ENCODE measurements at places on chromosomes 6 and 20. TPM values are rescaled to one million over a fixed set of nuclear protein-coding genes. Genes with fewer than 3 reads are reported as not detected.

DNA sequence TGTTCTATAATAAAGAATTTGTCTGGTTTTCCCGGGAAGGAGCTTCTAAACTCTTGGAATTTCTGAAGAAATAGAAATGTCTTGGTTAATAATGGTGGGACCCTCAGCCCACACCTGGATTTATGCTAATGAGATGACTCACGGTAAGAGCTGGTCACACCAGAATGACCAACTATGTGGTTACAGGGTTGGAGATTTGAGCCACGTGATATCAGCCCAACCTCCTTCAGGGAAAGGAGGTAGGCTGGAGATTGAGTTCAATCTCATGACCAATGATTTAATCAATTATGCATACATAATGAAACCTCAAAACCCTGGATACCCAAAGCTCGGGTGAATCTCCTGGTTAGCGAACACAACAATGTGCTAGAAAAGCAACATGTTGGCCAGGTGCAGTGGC is 22.1 kb upstream of the CDKN1A start:
- DNase-seq: no peak

Gene CBLN4
- not detected for polyA plus RNA-seq

DNA sequence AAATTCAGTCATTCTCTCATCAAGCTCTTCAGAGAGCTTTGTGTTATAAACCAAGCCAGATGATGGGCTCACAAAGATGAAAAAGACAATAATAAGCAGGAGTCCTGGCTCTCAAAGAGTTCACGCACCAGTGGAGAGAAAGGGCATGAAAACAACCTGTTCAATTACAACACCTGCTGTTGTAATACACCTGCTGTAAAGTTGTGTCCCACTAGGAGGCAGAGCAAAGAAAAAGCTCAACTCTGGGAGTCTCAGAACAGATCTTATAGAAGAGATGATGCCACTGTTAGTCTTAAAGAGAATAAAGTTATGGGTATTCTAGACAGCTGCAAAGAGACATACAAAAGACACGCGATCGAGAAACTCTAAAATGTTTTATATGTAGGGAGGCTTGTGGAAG is 100.6 kb downstream of the DCDC2 start:
- DNase-seq: no peak

DNA sequence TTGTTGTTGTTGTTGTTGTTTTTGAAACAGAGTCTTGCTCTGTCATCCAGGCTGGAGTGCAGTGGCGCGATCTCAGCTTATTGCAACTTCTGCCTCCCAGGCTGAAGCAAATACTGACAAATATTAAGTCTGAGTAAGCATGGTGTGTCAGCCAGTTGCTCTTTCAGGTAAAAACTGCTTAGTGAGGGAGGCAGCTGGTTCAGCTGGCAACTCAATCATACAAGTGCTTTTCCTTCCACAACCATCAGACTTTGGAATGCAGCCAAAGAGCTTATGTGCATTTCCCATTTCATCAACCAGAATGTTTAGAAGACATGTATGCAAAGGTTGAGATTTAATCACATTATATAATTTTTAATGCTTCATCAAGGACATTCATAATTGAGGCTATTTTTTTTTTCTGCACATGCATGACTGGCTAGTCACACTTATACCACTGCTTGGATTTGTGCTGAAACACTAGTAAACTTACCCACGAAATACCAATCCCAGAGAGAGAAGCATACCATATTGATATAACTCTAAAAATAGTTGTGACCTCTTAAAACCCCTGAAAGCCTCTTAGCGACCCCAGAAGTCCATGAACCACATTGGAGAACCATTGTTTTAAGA is 56.0 kb downstream of the CLIC5 start:
- peak; percentile 24 for DNase-seq

- DNase-seq: no peak
Observed at GRCh38 chr6:26017632-26017966, 55.0 kb downstream of the TRIM38 start.

- no peak for DNase-seq
Observed at GRCh38 chr6:151205721-151206600, 33.8 kb upstream of the AKAP12 start.

DNA sequence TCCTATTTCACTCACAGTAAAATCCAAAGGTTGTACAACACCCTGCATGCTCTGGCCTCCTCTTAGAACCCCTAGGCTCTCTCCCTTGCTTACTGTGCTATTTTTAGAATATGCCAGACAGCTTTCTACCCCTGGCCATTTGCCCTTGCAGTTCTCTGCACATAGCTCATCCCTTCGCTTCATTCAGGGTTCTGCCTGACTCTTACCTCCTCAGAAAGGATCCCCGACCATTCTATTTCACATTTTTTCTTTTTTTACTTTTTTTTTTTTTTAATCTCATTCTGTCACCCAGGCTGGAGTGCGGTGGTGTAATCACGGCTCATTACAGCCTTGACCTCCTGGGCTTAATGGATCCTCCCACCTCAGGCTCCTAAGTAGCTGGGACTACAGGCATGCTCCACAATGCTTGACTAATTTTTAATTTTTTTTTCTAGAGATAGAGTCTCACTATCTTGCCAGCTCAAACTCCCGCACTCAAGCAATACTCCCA is 33.6 kb downstream of the COMMD7 start:
- no peak for DNase-seq

Gene HTR1E
- not detected for polyA plus RNA-seq

DNA sequence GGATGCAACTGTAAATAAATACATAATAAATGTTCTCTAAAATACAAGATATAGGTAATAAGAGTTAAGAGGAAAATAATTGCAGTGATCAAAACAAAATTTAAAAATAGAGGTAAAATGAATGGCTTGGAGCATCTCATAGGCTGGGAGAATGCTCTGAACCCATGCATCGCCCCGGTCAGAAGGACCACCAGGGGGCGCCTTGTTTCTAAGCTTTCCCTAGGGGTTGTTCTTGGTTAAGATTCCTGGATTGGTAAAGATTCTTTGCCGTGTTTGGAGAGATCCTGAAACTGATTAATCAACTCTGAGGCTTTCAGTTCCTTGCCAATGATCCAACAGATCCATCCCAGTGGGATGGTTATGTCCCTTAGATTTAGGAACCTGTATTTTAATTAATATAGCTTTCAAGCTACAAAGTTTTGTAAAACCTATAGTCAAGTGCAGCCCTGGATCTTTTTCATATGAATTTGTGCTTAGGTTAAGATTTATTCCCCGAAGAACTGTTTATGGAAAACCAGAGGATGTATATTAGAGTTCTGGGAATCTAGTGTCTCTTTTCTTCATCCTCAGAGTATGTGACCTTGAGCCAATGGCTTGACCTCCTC is 45.3 kb upstream of the PRELID3B start:
- no peak for DNase-seq

DNA sequence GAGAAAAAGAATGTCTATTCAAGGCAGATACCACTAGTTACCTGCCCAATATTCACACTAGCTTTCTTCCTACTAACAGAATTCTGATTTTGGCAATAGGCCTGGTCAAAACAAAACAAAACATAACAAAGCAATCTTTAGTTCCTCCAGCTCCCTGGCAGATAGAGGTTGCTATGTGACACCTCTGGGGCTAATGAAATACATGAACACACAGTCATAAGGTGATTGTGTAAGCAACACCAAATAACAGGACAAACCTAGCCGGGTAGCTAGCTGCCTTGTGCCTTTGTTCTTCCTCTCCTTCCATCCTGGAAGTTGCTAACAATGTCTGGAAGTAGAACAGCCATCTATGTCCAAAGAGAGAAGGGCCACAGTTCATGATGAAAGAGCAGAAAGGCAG is 6.0 kb upstream of the HMGN3 start:
- no peak for DNase-seq

GRCh38 chr6:153616506-153616905 is 422.5 kb upstream of the OPRM1 start:
- DNase-seq: no peak

GRCh38 chr6:147204060-147204785 is at the start of gene STXBP5:
Gene STXBP5 (plus strand): TSS chr6:147204417. CDS start chr6:147204533, 116 bp downstream.
- no peak for DNase-seq

Gene BMP2
- 0.07 TPM for polyA plus RNA-seq

DNA sequence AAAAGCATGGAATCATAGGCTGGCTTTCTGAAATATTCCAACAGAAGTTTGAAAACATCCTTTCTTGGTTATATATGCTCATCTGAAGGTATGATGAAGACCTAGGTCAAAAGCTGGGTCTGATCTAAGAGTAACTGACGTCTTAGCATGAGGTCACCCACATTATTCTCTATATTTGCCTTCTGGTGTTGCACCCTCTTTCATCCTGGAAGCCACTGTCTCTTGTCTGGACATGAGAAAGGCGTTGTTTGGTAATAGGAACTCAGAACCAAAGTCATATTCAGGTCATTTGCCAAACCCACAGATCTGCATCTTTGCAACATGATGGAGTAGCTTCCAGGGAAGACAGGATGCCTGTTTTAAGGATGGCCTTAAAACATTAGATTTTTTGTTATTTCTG is 17.6 kb downstream of the GABRR1 start:
- DNase-seq: no peak

GRCh38 chr20:58900397-58900796 is 47.9 kb downstream of the GNAS start:
- DNase-seq: no peak

- DNase-seq: peak; percentile 84
Observed at GRCh38 chr6:134288538-134289203, 29.2 kb downstream of the SGK1 start.

DNA sequence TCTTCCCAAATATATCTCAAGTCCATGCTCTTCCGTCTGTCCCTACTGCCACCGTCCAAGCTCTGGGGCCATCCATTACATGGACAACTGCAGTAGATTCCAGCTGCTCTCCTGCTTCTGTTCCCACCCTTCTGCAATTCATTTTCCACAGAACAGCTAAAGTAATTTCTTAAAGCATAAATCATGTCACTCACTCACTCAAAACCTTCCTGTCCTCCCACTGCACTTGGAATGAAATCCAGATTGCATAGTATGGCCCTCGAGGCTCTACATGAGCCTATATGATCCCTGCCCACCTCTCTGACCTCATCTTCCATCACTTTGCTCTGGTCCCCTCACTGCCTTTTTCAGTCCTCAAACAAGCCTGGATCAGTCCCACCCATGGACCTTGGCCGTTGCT is 10.9 kb downstream of the PHACTR2 start:
- DNase-seq: no peak

Gene SPEF1
- 0.07 TPM for polyA plus RNA-seq

Gene C6orf52
- polyA plus RNA-seq: 0.28 TPM

Gene MARCKS
- 118 TPM for polyA plus RNA-seq

DNA sequence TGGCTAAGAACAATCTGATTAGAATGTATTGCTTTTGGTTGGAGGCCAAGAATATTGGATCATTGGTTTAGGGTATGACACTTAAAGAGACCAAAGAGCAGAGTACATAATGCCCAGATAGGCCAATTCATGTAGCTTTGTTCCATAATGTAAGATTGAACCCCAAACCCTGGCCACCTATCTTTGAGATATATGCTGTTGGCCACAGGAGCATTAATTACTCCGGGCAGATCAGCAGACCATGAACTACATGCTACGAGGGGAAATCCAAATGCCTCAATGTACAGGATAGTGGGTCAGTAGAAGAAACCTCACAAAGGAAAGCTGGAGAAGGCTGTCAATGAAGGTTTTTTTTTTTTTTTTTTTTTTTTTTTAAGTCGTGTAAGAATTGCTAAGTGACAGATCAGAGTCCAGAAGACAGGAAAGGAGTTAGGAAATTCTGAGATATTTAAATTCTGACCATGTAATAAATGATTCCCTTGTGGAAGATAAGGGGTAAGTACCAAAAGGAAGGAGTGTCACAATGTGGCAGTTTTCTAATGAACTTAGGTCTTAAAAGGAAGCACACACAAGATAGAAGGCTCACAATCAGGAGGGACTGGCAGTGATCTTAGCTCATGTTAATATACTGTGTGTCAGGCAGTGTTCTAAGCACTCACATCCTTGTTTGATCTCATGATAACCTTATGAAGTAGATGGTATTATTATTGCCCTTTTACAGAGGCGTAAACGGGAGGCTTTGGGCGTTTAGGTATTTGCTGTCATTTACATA is 61.4 kb downstream of the CARMIL1 start:
- no peak for DNase-seq

- peak; percentile 77 for DNase-seq
Observed at GRCh38 chr6:80457439-80457933, 351.0 kb downstream of the BCKDHB start.

GRCh38 chr6:4948781-4949450 is 54.9 kb downstream of the RPP40 start:
- DNase-seq: no peak

- no peak for DNase-seq
Observed at GRCh38 chr20:33015114-33015484, 7.6 kb downstream of the BPIFB2 start.

DNA sequence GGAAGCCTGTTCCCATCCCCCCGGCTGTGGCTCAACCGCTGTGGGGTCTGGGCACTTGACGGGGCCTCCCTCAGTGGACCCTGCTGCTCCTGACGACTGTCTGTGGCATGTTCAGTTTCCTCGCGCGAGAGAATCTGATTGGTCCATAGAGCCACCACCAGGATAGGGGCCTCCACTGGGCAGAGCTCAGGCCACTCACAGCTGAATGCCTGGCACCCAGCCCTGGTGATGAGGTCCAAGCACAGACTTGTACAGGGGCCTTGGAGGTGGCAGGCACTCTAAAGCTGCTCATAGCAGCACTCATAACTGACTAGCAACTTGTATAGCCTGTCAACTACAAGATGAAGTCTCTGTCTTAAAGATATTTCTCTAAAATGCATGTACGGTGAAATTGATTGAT is 368.1 kb downstream of the NRN1 start:
- no peak for DNase-seq

DNA sequence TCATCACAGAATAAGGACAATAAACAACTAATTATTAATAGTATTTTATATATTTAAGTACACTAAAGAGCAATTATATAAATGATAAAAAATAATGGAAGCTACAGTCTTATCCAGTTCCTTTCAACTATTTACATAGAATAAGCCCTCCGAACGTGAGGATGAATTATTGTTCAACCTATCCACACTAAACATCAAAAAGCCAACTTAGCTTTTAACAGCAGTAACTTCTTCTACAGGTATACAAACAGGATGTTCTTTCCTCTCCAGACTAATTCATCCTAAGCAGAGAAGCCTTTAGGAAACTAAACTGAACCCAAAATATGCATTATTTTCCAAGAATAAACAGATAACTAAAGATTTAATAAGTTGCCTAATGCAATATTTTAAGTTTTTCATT is 2.3 kb downstream of the FKBP5 start:
- no peak for DNase-seq

- no peak for DNase-seq
Observed at GRCh38 chr6:78701407-78701806, 165.9 kb upstream of the IRAK1BP1 start.

Gene HSPA1L
- polyA plus RNA-seq: 0.99 TPM

- DNase-seq: no peak
Observed at GRCh38 chr20:37342231-37343177, 3.4 kb upstream of the SRC start.

DNA sequence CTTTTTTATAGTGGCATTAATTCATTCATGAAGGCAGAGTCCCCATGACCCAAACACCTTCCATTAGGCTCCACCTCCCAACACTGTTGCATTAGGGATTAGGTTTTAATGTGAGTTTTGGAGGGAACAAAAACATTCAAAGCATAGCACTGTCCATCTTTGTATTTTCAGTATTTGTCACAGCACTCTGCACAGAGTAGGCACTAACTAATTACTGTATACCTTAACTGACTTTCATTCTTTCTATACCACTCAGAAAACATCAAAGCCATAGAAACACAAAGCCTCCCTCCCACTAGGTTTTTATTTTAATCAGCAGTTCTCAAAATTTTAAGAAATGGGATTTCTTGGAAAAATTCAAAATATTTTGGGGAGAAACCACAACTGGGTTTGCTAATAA is 21.8 kb upstream of the AHI1 start:
- DNase-seq: no peak

- DNase-seq: no peak
Observed at GRCh38 chr6:18350712-18351111, 36.4 kb upstream of the RNF144B start.

Data from BJ (cell line).